ENCODE measurements at places on chromosomes 7 and 10.

DNA sequence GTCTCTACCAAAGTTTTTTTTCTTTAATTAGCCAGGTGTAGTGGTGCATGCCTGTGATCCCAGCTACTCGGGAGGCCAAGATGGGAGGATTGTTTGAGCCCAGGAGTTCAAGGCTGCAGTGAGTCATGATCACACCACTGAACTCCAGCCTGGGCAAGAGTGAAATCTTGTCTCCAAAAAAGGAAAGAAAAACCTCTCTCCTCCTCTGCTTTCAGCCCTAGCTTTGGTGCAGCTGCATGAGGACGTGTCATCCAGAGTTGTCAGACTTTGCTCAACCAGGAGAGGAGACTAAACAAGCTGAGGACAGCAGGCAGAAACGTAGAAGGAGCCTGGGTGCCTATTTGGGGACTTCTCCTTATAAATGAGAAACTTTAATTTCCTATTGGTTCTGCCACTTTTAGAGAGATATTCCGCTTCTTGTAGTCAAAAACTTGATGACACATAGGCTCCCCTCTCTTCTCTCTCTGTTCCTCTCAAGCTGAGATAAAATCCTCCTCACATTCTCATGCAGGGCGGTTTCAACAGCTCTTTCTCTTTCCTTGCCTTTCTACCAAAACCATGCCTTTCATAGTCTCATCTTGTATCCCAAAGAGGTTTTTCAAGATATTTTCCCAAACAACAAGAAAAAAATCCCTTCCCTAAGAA lies 205.4 kb downstream of the ARHGAP12 start:
- DNase-seq: no peak

DNA sequence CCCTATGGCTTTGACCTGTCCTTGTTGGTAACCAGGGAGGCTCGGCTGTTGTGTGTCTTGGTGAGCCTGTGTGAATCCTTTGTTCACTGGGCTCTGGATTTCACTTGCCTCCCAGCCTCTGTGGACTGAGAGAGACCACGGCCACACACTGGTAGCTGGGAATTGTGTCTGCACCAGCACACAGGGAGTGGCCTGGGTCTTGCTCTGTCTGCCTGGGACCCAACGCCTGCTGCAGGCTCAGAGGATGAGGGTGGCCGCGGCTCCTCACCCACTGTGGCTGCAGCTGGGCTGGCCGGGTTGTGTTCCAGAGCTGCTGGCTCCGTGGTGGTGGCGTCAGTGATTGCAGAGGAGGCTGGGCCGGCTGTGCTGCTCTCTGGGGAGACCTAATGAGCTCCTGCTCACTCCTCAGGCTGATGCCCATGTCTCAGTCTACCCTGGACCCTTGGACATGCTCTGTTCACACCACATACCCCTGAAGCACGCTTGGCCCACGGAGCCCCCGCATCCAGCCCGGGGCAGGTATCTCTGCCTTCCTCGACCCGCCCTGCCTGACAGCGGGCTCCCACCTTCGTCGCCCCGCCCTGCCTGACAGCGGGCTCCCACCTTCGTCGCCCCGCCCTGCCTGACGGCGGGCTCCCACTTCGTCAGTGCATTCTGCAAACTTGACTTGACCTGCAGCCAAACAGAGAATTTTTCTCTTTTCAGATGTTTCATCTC lies 328.5 kb downstream of the ADARB2 start:
- no peak for DNase-seq

- DNase-seq: no peak
Measured at GRCh38 chr7:41796331-41796730, 93.4 kb upstream of the INHBA start.

DNA sequence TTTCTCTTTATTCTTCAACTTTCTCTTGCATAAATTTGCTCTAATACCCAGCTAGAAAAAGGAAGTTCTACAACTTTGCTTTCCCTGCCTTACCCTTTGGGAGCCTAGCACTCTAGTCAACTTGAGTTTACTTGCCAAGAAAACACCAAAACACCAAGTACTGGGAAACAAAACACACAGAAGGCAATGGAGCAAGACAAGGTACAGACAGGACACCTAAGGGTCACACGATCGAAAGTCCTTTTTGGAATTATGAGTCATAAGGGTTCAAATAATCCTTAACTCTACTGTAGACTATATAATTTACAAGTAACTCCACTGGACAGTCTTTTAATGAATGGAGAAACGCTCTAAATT lies 42.6 kb upstream of the ANAPC16 start:
- no peak for DNase-seq

DNA sequence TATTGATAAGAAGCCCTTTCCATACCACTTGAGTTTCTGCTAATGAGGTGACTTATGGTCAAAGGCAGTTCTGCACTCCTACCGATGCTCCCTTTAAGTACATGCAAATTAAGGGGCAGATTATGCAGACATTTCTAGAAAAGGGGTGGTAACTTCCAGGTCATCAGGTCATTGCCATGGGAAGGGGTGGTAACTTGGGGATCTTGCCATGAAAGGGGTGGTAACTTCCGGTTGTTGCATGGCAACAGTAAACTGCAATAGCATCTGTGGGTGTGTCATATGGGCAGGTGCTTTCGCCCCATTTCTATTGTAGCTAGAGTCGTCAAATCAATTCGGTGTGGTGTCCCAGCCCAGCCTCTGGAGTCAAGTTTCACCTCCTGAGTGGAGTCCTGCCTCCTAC lies 150.9 kb downstream of the UBE2H start:
- no peak for DNase-seq

- no peak for DNase-seq
Measured at GRCh38 chr7:45564485-45564884, 9.7 kb upstream of the ADCY1 start.

- DNase-seq: no peak
Measured at GRCh38 chr7:15558756-15559155, 3.1 kb downstream of the AGMO start.

- no peak for DNase-seq
Measured at GRCh38 chr10:77516575-77516974, 121.0 kb downstream of the KCNMA1 start.

- DNase-seq: no peak
Measured at GRCh38 chr10:52523696-52524095, 209.6 kb downstream of the DKK1 start.

DNA sequence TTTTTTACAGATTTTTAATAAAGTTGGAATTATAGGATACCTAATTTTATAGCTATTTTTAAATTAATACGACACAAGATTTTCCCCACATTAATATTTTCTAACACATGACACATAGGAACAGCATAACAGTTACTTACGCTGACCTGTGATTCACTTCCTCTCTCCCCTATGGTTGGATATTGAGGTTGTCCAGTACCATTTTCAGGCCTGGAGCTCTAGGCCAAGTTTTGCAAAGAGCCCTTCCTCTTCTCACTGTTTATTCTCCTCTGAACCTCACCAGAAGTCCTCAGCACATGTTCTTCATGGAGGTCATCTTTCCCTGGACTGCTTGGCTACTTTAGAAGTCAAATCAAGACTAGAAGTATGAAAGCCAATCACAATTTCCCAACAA lies 28.2 kb downstream of the LYZL1 start:
- no peak for DNase-seq

- no peak for DNase-seq
Measured at GRCh38 chr10:62112300-62112699, 156.3 kb downstream of the RTKN2 start.

GRCh38 chr10:5478694-5479305 lies 20.6 kb downstream of the CALML5 start:
- no peak for DNase-seq

DNA sequence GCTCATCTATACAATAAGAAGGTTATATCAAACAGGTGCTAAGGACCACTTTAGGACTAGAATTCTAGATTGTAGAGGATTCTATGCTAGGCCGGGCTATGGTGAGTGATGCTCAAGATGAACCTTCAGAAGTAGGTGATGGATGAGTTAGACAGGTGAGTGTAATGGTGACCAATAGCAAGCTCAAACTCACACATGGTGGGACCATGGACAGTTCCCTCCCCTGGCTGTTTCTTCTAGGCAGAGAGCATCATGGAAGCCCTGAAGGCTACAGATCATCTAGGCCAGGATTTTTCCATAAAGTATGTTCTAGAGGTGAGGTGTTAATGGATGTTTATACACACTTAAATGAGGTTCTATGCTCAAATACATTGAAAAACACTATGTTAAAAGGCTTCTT lies 162.2 kb upstream of the WDR11 start:
- no peak for DNase-seq

- DNase-seq: no peak
Measured at GRCh38 chr7:41576166-41576565, 126.7 kb downstream of the INHBA start.

GRCh38 chr7:81682873-81683272 lies 87.0 kb downstream of the HGF start:
- no peak for DNase-seq

DNA sequence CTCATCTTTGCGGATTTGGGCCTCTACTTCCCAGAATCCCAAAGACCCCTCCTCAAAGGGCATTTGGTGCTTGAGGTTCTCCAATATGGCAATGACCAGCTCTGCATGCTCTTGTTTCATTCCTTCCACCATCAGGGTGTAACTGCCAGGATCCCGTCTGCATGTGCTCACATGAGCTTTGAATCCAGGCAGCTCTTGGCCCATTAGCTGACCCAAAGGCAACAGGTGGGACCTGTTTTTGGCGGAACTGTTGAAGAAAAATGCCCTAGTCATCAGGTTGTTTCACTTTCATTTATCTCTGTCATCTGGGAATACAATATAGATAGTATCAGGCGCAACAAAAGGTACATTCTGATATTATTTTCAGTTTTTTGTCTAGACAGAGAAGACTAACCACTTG lies 159.1 kb upstream of the TCF7L2 start:
- no peak for DNase-seq

DNA sequence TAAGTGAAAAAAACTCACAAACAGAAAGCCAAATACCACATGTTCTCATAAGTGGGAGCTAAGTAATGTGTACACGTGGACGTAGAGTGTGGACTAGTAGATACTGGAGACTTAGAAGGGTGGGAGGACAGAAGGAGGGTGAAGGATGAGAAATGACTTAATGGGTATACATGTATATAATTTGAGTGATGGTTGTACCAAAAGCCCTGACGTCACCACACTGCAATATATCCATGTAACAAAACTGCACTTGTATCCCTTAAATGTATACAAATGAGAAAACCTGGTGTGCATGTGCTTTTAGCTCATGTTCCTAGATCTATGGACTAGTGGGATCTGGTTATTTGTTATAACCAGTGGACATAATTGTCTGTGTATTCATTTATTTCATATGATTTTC lies 48.5 kb upstream of the FGL2 start:
- no peak for DNase-seq

DNA sequence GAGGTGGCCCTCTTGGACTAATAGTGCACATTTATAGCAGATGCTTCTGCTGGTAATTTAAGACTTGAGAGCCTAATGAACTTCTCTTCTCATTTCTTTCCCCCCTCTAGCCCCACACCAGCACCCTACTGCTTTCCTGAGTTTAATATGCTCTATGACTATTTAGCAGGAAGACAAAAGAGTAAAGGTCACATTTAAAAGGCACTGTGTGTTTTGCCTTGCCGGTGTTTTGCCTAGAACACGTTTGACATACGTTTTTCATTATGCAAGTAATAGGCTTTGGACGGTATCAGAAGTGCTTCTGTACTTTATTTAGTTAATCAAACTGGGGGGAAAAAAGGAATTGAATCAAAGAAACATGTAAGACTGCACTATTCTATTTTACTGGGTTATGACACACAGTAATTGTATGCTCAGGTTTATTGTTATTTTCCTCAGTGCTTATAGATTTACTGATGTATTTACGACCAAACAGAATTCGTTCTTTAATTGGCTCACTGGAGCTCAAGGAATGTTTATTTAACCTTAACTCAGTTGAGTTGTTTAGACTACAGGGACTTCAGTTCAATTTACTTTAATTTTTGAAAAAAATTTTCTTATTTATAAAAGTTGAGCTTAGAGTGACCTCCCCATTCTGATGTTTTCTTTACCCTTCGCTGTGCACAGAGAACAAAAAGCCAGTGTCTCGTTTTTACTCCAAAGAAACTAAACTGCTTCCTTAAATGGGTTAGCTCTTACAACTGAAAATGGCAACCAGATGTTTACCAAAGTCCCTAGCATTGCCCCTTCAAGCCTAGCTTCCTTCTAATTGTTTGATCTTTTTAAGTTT lies 35.4 kb downstream of the CPED1 start:
- DNase-seq: no peak

DNA sequence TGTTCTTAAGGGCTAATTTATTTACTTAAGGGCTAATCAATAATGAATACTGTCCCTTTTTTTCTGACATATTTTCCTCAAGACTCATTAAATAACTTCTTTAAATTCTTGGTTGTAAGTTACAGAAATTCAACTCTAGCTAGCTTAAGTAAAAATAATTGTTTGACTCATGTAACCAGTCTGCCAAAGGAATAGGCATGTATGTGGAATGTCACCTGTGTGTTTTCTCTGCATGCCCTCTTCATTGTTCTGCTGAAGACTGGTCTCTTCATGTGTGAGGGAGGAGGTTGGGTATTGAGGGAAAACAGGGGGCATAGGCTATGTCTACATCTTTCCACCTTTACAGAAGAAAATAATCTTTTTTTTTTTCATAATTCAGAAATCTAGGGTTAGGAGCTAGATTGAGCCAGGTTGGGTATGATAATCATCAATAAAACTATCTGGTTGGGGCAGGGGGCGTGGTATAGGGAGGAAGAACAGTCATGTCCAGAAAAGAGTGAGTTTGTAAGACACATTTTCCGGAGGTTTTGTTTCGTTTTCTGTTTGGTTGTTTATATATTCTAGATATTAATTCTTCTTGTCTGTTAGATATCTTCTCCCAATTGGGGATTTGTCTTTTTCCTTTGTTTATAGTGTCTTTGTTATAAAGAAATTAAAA lies 37.9 kb downstream of the EXOC4 start:
- DNase-seq: peak; percentile 51

- DNase-seq: no peak
Measured at GRCh38 chr10:106440767-106441166, 723.7 kb downstream of the SORCS1 start.

GRCh38 chr10:103740611-103741010 lies 114.8 kb downstream of the SH3PXD2A start:
- no peak for DNase-seq
